ENCODE measurements at places on chromosomes 4 and X.

DNA sequence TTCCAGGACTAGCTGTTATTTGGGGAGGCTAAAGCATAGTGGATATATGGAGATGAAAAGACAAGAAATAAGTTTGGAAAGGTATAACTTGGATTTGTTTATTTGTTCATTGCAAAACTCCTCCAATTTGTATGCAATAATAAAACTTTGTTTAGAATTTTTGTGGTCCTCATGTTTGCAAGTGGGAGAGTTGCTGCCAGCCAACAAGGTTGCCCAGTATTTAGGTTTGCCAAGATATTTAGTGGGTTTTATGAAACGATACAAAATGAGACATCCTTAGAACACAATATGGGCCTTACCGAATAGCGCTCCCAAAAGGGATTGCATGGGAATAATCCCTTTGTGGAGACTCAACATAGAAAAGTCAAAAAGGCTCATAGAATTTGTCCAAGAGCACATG is 162.1 kb downstream of the INPP4B start:
- DNase-seq = no peak

DNA sequence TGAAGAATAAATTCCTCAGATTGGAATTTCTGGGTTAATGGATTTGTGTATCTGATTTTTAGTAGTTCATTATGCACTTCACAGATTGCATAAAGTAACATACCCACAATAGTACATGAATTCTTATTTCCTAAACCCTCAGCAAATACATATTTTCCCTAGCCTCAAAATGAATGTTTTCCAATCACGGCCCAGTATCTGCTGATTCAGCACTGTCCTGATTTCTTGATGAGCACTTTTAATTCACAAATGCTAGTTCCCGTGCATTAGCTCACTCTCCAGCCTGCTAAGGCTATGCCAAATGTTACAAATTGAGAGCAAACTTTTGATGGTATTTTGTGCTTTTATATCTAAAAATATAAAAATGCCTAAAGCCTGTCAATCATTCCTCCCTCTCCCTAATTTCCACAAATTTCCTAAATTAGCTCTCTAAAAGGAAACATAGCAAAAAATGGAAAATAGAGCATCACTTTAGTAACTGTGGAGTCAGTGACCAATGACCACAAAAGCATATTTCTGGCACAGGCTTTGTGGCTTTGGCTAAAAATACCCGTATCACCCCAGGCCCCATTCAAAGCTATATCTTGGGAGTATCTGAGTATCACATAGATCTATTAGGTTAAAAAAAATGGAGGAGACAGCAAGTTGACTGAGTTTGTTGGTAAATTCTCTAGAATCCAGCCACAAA is 75.5 kb downstream of the NAF1 start:
- no peak for DNase-seq

DNA sequence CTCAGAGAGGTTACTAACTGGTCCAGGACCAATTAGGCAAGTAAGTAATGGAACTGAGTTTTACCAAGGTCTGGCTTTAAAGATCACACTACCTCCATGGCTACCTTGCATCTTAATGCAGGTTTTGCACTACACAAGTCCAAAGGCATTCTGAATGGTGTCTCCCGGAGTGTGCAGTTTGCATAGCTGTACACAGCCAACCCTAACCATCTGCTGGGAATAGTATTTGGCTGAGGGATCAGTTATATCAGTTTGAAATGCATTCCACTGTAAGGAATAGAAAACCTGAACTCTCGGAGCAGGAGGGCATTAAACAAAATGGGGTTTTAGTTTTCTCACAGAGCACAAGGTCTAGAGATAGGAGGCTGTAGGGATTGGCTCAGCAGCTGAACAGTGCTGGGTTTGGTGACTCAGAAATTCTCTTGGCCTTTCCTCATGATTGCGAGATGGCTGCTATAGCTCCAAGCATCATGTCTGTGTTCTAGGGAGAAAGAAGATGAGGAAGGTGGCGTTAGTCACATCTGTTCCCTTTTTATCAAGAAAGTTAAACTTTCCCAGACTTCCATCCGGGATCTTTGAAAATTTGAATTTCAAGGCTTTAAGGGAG is 177.1 kb downstream of the NHS start:
- DNase-seq = no peak

DNA sequence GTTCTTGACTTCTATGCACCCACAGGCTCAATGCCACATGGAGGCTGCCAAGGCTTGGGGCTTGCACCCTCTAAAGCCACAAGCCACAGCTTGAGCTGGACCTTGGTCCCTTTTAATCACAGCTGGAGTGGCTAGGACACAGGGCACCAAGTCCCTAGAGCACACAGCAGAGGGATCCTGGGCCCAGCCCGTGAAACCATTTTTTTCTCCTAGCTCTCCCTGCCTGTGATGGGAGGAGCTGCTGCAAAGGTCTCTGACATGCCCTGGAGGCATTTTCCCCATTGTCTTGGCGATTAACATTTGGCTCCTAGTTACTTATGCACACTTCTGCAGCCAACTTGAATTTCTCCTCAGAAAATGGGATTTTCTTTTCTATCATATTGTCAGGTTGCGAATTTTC is 410.9 kb downstream of the GRID2 start:
- no peak for DNase-seq

- no peak for DNase-seq
Measured at GRCh38 chrX:45711231-45711630, 510.6 kb upstream of the DIPK2B start.

GRCh38 chr4:123230061-123230460 is 166.5 kb upstream of the SPRY1 start:
- no peak for DNase-seq

- DNase-seq = no peak
Measured at GRCh38 chr4:123530357-123530756, 133.8 kb downstream of the SPRY1 start.
